ENCODE measurements at places on chromosomes 3 and 15. TPM values are rescaled to one million over a fixed set of nuclear protein-coding genes. Genes with fewer than 3 reads are reported as not detected.

VGLL3 gene
- not detected for total RNA-seq

TIMP4 gene
- not detected for total RNA-seq

DNA sequence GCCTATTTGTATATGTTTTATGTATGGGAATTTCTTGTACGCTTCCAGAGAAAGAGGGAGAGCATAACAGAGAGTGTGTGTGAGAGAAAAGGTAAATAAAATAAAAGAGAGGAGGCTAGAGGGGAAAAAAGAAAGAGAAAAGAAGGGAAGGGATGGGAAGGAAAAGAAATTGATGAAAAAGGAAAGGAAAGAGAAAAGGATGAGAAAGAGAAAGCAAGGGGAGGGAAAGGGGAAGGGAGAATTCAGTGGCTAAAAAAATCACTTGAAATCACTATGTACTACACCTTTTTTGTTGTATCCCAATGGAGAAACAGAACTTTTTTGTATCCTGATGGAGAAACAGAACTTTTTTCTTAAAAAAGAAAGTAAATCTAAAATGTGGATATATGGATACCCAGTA, 165.5 kb upstream of the MBNL1 start:
- no peak for DNase-seq

GRCh38 chr3:126983653-126984390, 907 bp downstream of the PLXNA1 start:
- peak; percentile 60 for DNase-seq

DNA sequence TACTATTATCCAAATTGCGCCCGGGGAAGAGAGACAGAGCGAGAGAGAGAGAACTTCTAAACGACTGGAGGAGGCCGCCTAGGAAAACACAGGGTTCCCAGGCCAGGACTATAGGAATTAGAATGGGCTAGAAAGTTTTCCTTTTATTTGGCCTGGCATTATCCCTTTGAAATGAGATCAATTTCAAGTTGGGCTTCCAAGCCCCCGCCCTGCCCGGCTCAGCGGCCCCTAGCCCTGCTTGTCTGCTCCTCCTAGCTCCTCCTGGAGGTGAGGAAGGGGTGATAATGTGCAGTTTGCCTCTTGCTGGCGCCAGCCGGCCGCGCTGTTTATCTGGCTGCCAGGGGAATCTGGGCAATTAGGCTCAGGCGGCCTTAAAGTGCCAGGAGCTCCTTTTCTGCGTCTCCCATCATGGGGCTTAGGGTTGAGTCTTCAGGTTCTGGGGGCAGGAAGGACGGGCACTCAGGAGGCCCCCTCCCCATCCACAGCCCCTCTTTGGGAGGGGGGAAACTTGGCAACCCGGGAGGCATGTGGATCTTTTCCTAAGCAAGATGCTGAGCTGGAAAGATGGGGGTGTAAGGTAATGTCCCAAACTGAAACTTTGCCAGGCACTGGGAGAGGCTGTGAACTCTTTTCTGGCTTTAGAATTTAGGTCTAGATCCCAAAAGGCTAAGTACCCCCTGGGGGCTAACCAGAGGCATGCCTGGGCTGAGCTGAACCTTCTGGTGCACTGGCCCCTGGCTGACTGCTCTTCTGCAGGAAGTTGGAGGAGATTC, 5.5 kb downstream of the SMAD6 start:
- no peak for DNase-seq
